ENCODE measurements at places on chromosomes 4 and X.

- no peak for DNase-seq
These were observed 175.8 kb upstream of the TECRL start for GRCh38 chr4:64584981-64585557.

DNA sequence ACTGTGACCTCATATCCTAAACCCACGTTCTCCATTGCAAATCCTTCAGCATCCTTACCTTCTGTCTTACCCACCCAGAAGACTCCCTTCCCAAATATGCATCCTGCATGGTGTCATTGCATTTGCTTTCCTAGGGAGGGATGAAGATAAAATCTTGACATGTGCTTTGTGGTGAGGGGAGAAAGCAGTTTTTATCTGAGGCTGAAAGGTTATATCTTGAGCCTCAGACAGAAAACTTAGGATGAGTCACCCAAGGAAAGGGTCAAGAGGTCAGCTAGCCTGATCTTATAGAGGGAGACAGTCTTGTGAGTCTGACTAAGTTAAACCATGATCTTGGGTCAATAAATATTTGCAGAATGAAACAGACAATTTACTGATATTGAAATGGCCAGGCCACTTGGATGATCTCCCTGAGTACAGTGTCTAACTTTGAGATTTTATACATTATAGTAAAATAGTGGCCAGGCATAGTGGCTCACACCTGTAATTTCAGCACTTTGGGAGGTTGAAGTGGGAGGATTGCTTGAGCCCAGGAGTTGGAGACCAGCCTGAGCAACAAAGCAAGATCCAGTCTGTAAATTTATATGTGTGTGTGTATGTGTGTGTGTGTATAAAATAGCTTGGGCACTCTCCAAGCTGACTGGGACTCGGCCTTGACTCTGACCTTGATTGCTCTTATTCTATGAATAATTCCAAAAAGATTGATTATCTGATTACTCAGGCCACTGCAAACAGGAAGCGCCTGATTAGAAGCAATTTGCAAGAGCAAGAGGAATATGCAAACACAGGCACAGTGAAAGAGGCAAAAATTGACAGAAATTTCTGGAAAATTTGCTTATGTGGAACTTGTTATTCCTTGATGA, 15.4 kb upstream of the FAM9C start:
- no peak for DNase-seq

DNA sequence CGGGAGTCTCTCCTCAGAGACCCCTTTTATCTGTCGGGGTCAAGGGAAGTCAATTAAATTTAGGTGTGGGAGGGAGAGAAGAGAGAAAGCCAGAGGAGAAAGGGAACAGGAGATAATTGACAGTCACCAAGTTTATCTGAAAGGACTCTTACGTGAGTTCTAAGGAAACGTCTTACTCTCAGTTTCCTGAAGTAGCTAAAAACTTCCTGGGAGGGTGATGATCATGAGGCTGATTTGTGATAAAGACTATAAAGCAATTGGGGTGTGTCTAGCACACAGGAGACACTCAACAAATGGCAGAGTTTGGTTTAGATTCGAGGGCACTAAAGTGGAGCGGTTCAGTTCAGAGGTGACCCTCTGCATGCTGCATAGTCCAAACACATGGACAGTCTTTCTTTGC, 254.1 kb downstream of the FBXW7 start:
- DNase-seq: no peak

GRCh38 chrX:53481816-53482465, 47.8 kb upstream of the HSD17B10 start:
- DNase-seq: peak; percentile 37

DNA sequence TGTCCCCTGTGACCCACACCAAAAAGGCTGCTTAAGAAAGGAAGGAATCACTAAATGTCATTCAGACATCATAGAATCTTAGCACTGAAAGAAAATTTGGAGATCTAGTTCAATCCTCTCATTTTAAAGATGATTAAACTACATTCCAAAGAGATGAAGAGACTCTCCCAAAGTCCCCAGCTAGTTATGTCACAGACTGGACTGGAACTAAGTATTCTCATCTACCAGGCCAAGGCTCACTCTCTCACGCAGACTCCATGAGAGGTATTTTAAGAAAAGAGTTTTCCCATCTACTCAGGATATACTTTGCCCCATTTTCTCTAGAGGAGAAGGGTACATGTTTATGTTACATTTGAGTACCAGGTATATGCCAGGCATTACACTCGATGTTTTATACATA, 6.9 kb downstream of the FABP2 start:
- DNase-seq: no peak

DNA sequence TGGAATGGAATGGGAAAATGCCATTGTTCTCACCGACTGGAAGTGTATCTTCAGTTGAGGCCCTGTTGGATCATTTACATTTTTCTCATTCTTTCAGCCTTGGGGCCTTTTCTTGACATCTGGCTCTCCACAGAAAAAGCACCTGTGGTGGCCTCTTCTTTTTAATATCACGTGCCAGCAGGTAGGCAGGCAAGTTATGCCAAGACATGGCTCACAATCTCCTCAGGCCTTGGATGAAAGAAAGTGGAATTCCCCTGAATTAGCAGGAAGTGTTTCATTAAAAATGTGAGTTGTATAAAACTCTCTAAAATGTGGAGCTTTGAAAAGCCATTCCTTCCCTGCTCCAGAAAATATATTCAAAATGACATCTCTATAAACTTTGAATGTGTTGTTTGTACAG, 122.1 kb downstream of the FRAS1 start:
- DNase-seq: no peak

GRCh38 chr4:119543779-119544178, 84.8 kb downstream of the PDE5A start:
- DNase-seq: no peak

- no peak for DNase-seq
These were observed 140.6 kb downstream of the NEXMIF start for GRCh38 chrX:74784629-74785028.

- DNase-seq: no peak
These were observed 44.2 kb downstream of the MAML3 start for GRCh38 chr4:140109737-140110136.

- no peak for DNase-seq
These were observed 1676.8 kb upstream of the PCDH7 start for GRCh38 chr4:29043411-29043810.

All from NCI-H748 treated with DMSO at 0.1 percent for 48 hours (cell line).